A549 (cell line): ENCODE measurements at places on chromosomes 11 and 22.
A peak's percentile ranks its signal among the peaks of the same experiment; 100 is the strongest.

DNA sequence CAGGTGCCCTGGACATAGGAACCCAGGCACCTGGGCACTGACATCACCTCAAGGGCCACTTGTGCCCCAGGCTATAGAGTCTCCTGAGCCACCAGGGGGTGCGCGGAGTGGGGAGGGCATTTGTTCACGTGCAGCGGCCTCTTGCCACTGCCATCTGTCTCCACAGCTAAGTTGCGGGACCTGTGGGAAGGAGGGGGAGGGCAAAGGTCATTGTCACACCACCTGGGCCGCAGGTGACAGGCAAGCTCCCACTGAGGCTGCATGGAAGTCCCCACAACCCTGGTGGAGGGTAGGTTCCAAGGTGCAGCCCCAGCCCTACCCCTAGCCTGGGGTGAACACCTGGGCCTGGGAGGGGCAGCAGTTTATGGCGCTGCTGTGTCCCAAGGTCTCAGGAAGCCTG is 79.5 kb downstream of the PIWIL3 start:
- no peak for DNase-seq

DNA sequence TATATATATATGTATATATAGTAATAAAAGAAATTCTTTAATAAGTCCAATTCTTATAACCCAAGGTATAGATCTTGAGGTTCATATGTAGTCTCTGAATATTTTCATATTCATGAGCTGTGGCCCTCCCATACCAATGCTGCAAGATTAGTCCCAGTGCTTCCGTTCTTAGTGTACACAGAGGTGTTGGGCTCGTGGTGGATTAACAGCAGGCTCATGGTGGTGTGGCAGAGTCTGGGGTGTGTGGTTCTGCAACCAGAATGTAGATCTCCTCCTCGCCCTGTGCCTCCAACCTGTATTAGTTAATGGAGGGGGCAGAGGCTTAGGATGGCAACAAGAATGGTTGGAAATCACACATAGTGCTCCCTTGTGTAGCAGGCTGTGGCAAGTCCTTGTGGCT is 16.8 kb downstream of the PRDM10 start:
- DNase-seq, result no peak

DNA sequence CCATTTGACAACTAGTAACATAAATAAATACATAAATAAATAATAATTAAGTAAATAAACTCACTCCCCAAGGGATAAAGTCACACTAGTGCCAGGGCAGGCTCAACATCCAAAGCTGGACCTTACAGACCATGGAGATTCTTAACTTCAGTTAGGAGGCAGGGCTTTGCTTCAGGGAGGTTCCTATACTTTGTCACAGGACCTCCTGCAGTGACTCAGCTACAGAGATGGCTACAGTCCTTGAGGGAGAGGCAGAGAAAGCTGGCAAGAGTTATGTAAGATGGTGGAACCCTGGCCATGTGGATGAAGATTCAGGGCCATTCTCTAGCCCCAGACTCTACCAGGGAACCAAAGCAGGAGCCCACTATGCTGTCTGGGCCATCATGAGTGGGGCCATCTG is 74.1 kb upstream of the CADM1 start:
- no peak for DNase-seq

- DNase-seq, result no peak
These were observed 178.4 kb downstream of the NAV2 start for GRCh38 chr11:19891022-19891421.

DNA sequence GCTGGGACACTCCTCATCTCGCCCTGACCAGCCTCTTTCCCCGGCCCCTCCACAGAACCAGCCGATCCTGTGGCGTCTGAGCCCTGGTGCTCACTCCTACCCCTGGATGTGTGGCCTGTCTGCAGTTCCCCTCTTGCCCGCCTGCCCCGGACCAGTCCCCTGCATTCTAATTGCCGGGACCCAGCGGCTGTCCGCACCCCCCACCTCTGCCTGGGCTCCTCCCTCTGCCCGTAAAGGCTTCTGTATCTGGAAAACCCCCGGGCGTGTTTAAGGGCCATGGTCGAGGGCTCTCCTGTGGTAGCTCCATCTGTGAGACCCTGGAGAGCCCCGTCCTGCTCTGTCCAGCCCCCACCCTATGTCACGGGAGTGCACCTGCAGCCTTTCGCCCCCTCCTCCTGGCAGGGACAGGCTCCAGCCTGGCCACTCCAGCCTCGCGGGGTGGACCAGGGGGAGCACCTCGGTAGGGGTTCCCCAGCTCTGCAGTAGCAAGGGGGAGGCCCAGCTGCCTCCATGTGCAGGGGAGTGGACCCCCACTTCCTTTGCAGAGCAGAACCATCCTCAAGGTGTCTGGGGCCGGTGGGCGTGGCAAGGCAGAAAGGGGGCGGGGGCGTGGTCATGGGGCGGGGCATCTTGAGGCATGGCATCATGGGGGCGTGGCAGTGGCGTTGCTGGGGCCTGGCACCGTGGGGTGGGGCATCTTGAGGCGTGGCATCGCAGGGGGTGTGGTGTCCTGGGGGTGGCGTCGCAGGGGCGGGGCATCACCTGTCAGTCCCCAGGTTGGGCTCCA is 430.4 kb downstream of the TBC1D22A start:
- peak; percentile 74 for DNase-seq

- DNase-seq, result no peak
These were observed 10.0 kb upstream of the TMEM123 start for GRCh38 chr11:102462610-102463009.

DNA sequence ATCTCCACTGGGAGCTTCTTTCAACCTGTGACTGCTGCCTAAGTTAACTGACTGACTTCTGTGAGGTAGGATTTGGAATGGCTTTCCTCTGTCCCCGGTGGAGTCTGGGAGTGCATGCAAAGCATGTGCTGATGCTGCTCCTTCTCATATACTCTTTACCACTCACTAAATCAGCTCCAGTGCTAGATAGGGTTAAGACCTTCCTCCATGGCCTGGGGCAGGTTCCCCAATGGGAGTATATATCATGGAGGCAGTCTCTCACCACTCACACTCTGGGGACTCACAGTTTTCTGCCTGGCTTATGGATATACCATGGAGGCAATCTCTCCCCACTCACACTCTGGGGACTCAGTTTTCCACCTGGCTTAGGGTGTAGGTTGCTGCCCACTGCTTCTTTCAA is 10.1 kb upstream of the FANCF start:
- DNase-seq, result no peak

GRCh38 chr22:38569972-38570778 is at the start of gene DMC1:
Gene DMC1, minus strand, starts transcription at chr22:38570183. Its CDS starts 1,927 bp downstream, at chr22:38568256.
- DNase-seq, result peak; percentile 91

DNA sequence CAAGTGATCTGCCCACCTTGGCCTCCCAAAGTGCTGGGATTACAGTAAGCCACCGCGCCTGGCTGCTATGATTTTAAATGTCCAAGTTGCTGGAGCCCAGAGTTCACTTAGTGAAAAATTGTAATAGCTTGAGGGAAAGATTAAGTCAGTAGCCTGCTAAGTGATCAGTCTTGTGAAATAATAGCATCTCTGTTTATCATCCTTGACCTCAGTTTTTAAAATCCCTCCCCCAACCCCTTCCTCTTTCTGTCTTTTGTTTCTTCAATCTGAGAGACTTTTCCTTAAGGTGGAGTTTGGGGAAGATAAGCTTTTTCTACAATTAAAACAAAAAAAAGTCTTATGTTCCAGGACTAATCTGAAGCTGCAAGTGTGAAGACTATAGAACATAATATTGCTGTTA is 6.4 kb downstream of the HIPK3 start:
- no peak for DNase-seq

DNA sequence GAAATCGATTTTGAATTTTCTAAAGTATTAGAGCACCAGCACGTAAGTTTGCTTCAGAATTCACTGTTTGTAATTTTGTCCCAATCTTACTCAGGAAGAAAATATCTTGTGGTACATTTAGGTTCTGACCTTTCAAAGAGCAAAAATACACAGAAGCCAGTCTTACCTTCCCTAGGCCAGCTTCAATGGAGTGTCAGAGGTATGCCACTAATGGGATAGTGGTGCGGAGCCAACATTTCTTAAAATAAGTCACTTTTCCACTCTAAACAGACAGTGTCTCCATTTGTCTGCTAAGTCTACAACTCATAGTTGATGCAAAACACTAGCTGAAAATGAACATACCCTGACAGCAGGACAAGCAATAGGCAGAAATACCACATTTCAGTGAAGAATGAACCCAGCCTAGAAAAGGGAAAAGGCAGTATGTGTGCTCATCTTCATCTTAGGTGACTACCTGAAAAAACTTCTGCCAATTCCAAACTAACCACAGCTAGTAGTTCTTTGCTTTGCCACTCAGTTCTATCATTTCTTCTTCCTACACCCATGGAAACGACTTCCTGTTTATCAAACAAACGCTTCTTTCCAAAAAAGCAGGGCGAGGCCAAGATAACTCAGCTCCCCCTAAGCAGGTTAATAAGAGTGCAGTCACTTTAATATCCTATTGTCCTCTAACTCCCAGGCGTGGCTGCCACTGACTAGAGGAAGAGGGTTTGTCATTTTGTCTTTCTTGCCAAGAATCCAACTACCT is 94.0 kb upstream of the APOA1 start:
- DNase-seq, result peak; percentile 56

DNA sequence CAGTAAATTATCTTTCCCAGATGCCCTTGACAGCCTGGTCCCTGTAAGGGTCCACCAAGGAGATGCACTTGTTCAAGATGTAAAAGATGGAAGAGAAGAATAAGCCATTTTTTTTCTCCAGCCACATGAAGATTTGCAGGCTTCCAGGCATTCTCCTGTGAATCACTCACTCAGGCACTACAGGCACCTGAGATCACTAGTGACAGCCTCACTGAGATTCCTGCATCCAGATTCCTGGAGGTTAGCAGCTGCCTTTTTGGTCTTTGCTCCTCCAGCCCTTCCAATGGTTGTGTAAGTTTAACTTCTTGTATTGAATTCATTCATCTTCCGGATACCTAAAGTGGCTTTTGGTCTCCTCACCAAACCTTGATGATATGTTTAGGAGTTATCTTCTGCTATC is 630.2 kb upstream of the CADM1 start:
- no peak for DNase-seq

DNA sequence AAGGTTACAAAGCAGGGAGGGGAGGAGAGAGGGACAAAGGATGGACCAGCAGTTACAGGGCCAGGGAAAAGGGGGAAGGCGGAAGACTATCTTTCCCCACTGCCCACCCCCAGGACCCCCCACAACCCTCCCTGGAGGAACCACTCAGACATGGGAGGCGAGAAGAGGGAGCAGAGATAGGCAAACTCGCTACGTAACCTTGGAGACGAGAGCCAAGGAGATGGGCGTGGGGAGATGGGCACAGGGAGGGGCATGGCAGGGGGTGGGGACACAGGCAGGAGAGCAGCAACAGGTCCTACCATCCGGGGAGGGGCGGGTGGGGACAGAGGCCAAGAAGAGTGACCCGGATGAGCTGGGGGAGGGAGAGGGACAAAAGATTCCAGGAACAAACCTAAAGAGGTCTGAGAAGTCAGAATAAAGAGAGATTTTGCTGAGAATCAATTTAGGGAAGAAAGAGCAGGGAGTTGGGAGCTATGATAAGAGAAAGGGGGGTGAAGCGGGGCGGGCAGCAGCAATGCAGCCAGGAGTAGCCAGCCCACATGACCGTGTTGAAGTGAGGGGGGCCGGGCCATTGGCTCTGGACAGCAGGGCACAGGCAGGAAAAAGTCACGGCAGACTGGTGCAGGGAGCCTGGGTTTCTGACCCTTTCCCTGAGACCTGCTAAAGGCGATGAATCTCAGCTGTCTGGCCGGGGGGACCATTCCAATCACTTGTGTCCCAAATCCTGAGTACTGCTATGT is 128.4 kb downstream of the BUD13 start:
- no peak for DNase-seq

DNA sequence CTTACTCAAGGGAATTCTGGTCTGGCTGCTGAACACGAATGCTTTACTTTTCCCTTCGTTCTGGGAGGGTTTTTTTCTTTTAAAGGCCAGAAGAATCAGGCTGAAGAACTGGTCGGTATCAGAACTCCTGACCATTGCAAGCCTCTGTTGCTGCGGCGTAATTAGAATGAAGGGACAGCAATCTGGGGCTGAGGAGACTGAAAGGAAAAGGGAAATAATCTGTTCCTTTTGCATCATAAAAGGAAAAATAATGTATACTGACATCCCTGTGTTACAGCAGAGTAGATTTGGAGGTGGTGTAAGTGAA is 670 bp downstream of the SC5D start:
- no peak for DNase-seq

DNA sequence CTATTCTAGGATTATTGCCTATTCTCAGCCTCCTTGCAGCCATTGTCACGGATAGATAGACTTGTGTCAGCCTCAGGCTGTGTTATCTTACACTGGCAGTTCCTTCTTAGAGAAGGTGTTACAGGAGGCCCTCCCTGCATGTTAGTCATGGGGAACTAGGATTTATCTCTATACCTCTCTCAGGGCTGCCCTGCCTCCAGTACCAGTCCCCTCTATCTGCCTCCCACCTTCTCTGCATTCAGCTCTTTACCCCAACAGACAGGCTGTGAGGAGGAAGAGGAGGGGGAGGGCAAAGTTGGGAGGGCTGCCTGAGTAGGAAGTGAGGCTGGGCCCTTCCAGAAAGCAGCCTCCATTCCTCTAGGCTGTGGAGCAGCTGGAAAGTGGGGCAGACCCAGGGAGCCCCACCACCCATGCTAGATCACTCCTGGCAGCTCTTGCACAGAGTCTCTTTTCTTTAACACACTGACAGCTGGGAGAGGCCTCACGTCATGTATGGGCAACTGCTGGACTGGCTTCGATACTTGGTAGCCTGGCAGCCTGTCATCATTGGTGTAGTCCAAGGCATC is 2.9 kb upstream of the IL18BP start:
- no peak for DNase-seq

DNA sequence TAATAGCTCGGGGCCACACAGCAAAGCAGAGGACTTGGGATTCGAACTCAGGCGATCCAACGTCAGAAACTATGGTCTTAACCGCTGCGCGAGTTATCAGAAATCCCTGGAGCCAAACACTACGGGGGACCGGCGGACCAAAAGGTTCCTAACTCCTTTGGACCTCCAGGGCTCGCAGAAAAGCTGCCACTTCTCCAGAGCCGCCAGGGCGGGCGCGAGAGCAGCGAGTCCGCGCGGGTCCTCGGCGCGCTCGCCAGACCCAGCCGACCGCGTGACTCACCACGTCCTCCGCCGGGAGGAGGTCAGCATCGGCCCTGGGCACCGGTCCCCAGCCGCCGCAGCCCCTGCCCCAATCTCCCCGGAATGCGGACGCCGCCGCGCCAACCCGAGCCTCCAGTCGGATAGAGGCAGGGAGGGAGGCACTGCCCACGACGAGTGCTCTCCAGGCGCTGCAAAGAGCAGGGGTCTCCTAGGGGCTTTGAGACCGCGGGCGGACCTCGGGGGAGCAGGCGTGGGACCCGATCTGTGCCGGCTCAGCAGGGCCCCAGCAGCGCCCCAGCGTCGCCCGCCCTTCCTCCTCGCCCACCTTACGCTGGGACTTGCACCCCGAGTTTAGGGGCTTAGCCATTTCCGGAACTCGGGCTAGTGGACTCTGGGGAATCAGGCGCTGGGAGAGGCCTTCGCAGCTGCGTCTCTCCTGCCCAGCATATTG is 6.2 kb upstream of the ALX4 start:
- DNase-seq, result peak; percentile 44

DNA sequence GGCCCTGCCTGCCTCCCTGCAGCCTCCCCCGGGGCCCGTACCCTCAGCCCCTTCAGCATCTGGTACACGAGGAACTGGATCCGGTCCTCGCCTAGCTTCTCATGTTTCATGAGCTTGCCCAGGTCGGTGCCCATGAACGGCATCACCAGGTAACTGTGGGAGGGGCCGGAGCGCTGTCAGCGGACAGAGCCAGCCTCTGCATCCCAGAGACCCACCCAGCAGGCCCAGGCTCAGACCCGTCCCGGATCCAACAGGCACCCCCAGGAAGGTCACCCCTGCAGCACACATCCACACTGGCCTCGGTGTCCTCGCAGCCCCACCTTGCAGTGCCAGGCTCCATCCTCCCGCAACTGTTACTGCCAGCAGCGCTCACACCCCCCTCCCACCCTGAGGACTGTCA is 4.4 kb downstream of the MAPK12 start:
- DNase-seq, result no peak

GRCh38 chr11:125410091-125410490 is 86.0 kb downstream of the FEZ1 start:
- no peak for DNase-seq
